ENCODE measurements at places on chromosomes 5 and 9.

DNA sequence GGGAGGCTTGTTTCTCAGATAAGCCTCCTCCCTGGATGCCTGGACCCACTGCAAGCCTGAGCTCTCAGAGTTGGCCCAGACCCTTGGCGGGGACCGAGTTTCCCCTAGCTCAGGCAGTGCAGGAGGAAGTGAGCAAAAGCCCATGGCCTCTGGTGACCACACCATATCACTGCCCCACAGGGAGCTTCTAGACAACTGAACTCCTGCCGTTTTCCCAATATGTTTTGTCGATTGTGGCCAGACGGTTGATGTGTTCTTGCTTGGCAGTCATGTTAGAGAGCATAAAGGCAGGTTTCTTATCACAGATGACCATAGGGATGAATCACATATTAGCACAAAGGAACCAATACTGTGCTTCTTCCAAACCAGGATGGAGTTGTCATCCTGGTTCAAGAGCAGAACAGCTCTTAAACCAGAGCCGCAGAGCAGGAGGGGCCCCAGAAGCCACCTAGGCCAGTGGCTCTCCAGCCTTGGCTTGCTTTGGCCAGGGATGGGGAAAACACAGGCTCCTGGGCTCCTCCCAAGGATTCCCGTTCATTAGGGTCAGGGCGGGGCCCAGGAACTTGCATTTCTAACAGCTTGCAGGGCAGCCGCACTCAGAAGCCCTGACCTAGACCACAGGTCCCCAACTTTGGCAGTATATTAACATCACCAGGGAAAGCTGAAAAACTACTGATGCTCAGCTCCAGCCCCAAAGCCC is 113.1 kb upstream of the TBC1D2 start:
- DNase-seq: no peak

DNA sequence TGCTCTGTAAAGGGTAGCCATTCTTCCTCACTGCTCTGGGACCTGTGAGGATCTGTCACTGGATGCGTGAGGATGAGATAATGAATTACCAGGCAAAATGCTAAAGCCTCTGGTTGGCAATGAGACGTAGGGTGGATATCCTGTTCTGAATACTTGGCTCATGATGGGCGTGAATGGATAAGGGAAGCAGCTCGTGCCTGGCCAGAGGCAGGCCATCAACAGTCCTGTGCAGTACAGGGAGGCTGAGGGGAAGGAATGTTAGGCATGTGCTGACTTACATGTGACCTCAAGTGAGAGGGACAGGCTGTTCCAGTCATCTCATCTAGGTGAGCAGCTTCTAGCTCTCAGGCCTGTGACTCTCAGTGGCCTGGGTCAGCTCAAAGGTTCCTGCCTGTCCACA is 172.8 kb downstream of the CARTPT start:
- no peak for DNase-seq

- no peak for DNase-seq
Observed at GRCh38 chr5:2752821-2753439, 1.5 kb upstream of the IRX2 start.

- DNase-seq: no peak
Observed at GRCh38 chr9:94922098-94922607, 195.7 kb downstream of the AOPEP start.

GRCh38 chr9:35920051-35920620 is 10.8 kb downstream of the SPAAR start:
- DNase-seq: no peak

- DNase-seq: no peak
Observed at GRCh38 chr5:96522635-96523355, 89.7 kb upstream of the PCSK1 start.

DNA sequence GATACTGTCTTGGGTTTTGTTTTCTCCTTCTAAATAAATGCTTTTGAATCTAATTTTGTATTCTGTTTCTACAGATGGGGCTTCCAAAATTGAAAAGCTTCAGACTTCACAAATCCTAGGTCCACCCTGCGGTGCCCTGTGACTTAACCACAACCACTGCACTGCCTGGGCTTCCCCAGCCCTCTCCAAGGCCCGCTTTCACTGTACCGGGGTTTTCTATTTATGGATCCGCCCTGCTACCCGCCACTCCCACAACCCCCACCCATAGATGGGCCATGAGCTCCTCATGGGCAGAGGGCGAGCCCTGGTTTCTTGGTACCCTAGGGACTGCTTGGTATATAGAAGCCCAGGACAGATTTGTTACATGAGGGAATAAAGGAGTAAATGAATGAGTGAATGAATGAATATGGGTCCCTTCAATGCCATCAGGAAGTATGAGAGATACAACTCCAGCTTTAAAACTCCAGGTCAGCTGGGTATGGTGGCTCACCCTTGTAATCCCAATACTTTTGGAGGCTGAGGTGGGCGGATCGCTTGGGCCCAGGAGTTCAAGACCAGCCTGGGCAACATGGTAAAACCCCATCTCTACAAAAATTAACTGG is 39.8 kb upstream of the NEK6 start:
- DNase-seq: no peak

DNA sequence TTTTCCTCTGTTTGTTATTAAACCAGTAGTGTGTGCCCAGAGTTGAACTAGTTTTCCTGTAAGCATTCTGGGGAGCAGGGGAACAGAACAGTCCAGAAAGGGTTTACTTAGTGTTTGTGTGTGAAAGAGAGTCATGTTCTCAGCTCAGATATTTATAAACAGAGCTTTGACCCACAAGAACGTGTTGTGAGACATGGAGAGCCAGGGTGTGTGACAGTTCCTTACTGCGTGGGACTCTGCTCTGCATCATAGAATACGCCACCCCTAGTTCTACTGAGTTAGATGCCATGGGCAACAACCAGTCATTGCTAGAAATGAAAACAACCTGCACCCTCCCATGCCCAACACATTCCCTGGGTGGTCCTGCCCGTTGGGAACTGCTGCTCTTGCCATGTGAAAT is 330.7 kb downstream of the NDUFS4 start:
- DNase-seq: no peak

DNA sequence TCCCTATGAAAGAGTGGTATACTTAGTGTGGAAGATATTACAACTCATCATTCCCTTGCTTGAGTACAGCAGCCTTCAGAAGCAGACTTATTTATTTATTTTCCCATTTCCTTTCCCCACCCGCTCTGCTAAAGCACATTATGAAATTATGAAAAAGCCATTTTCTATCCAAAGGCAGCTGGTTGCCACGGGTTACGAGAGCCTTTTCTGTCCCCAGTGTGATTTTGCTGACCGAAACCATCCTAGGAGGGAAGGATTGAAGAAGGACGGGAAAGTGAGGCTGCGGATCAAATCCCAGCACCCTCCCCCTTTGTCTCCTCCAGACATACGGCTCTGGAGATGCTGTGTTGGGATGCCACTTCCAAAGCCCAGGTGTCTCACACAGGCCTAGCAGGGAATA is 246.9 kb downstream of the TLR4 start:
- no peak for DNase-seq

- no peak for DNase-seq
Observed at GRCh38 chr9:82153032-82153431, 164.5 kb downstream of the SPATA31D1 start.

DNA sequence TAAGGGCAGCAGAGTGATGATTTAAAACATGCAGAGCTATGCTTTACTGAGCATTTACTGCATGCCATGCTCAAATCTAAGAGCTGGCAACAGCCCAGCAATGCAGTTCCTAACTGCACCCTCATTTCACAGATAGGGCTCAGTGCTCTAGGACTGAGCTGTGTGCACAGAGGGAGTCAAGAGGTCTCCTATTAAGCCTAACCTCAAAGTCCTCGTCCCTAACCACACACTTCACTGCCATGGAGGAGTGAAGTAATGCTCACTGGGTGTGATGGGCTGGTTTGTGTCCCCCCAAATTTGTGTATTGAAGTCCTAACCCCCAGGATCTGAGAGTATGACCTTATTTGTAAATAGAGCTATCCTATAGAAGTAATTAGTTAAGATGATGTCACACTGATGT is 25.9 kb downstream of the BARX1 start:
- no peak for DNase-seq

DNA sequence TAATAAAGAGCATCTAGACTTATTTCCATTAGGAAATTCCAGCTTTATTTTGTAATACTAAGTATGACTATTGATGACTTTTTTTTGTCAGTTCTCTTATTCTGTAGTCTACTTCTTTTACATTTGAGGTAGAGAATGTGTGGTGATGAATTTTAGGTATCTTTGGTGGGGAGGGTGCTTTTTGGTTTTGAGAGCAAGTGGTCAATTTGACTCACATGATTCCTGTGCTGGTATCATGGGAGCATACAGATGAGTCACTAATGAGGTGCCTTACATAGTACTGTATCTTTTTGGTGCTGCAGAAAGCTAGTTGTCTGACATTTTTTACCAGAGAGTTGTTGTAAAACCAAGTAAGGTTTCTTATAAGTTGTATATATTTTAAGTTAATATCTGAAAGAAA is 35.3 kb downstream of the ERBIN start:
- no peak for DNase-seq

DNA sequence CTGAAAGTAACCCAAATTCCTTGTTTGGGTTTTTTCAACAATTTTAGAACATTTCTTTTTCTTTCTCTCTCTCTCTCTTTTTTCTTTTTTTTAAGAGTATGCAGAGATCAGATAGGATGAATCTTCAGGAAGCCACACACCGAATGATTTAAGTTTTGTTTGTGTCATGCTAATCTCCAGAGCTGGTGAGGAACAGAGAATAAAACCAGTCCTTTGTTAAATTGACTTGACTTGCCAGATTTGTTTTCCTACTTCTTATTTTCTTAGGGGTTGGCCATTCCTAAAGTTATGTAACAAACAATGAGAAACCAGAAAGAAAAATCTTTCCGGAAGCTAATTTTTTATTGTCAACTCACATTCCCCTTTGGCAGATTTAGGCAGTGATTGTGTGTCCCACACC is 1669.3 kb upstream of the CDH6 start:
- DNase-seq: no peak

DNA sequence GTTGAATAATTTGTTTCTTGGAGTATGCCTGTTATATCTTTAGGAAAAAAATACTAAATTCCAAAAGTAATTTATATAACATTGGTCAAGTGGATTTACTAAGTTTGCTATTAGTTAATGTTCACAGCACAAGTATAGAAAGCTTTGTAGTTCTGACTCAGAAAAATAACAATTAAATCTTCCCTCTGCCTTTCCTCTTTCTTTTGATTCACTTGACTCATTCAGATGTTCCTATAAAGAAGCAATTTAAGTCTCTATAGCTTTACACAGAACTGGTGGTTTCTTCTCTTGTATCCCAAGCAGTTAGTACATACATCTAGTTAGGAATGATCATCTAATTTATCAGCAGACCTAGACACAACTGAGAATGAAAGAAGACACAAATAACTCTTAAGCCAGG is 4.5 kb upstream of the CDC42SE2 start:
- DNase-seq: no peak

DNA sequence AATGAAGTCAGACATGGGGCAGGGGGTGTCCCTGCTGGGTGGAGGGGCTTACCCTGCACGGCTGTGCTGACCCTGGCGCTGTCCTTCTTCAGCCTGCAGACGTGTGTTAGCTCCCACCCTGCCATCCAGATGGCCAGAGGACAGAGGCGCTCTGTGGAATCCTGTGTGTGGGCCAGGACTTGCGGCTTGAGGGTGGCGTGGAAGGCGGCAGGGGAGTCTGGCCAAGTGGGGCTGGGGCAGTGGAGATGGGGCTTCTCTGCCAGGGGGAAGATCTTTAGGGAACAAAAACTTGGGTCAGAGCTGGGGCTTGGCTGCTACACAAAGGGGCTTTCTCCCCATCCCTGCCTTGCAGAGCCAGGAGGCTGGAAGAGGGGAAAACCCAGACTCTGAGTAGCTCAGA is 46.5 kb upstream of the SYNPO start:
- DNase-seq: no peak

GRCh38 chr5:137660349-137660817 is 75.5 kb downstream of the KLHL3 start:
- DNase-seq: peak; percentile 42

DNA sequence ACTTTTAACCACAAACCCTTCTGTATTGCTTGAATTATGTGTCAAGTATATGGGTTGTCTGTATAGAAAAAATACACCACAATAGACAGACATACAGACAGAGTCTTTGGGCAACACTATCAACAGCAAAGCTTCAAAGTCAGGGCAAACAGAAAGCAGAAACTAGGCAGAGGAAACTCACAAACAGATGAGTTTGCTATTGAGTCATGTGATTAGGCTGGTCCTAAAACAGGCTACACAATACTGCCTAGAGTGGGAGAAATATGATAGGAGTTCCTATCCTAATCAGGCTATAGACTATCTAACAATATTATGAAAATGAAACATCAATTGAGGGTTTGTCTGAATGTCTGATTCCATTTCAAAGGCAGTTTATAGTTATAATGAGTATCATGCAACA is 156.4 kb downstream of the EDIL3 start:
- no peak for DNase-seq

All from DMS79 treated with DMSO at 0.1 percent for 48 hours (cell line).